T-cell (primary cell): ENCODE measurements at places on chromosomes 7 and 10. TPM values are rescaled to one million over a fixed set of nuclear protein-coding genes. Genes with fewer than 3 reads are reported as not detected.
A peak's percentile ranks its signal among the peaks of the same experiment; 100 is the strongest.

The EPO gene
- not detected for total RNA-seq

GRCh38 chr10:125084191-125084613 lies 76.2 kb downstream of the CTBP2 start:
- no peaks in the 10 kb centered on the region for H3K36me3 ChIP-seq
- no peak overlapping the region for H3K4me3 ChIP-seq
- no peak overlapping the region for H3K27ac ChIP-seq

GRCh38 chr10:5272065-5272803 lies 75.6 kb downstream of the AKR1C4 start:
- no peak overlapping the region for H3K4me3 ChIP-seq
- no peaks in the 10 kb centered on the region for H3K27me3 ChIP-seq
- H3K4me1 ChIP-seq: no peaks in the 10 kb centered on the region
- no peaks in the 10 kb centered on the region for H3K36me3 ChIP-seq
- H3K27ac ChIP-seq: no peak overlapping the region

- H3K4me1 ChIP-seq: no peaks in the 10 kb centered on the region
- no peaks in the 10 kb centered on the region for H3K27me3 ChIP-seq
- no peak overlapping the region for H3K27ac ChIP-seq
- H3K36me3 ChIP-seq: no peaks in the 10 kb centered on the region
Observed at GRCh38 chr7:112059675-112060074, 146.5 kb downstream of the DOCK4 start.

- H3K4me1 ChIP-seq: peaks cover 15% of the 10 kb centered on the region
- H3K4me3 ChIP-seq: no peak overlapping the region
- no peaks in the 10 kb centered on the region for H3K27me3 ChIP-seq
- no peak overlapping the region for H3K27ac ChIP-seq
Observed at GRCh38 chr7:135933509-135934188, 43.5 kb downstream of the MTPN start.

- no peak overlapping the region for H3K27ac ChIP-seq
- no peaks in the 10 kb centered on the region for H3K4me1 ChIP-seq
- no peak for DNase-seq
- H3K4me3 ChIP-seq: no peak overlapping the region
- H3K27me3 ChIP-seq: no peaks in the 10 kb centered on the region
- H3K36me3 ChIP-seq: no peaks in the 10 kb centered on the region
Observed at GRCh38 chr7:101108330-101108857, 18.5 kb upstream of the SERPINE1 start.

DNA sequence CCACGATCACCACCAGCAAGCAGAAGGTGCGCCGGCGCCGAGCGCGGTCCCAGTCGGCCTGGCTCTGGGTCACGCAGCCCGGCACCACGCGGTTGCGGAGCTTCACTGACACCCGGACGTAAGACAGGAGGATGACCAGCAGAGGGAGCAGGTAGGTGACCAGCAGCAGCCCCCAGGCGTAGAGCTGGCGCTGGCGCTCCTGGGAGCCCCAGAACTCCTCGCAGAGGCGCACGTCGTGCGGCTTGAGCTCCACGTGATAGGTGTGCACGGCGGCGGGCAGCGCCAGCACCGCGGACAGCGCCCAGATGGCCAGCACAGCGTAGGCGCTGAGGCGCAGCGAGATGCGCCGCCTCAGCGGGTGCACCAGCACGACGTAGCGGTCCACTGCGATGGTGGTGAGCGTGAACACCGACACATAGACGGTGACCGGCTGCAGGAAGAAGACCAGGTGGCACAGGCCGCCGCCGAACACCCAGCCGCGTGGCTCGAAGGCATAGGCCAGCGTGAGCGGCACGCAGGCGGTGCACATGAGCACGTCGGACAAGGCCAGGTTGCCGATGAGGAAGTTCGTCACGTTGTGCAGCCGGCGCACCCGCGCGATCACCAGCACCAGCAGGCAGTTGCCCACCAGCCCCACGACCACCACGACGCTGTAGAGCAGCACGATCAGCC lies 920 bp downstream of the PRLHR start:
- H3K27ac ChIP-seq: no peak overlapping the region
- H3K36me3 ChIP-seq: no peaks in the 10 kb centered on the region
- peak; percentile 13 for DNase-seq
- H3K27me3 ChIP-seq: peaks cover 10% of the 10 kb centered on the region
- H3K4me3 ChIP-seq: peak overlapping the region; percentile 35

- H3K27me3 ChIP-seq: peaks cover 10% of the 10 kb centered on the region
- H3K4me1 ChIP-seq: no peaks in the 10 kb centered on the region
- H3K27ac ChIP-seq: no peak overlapping the region
- no peak overlapping the region for H3K4me3 ChIP-seq
Observed at GRCh38 chr7:96962221-96962885, 43.0 kb upstream of the DLX6 start.

DNA sequence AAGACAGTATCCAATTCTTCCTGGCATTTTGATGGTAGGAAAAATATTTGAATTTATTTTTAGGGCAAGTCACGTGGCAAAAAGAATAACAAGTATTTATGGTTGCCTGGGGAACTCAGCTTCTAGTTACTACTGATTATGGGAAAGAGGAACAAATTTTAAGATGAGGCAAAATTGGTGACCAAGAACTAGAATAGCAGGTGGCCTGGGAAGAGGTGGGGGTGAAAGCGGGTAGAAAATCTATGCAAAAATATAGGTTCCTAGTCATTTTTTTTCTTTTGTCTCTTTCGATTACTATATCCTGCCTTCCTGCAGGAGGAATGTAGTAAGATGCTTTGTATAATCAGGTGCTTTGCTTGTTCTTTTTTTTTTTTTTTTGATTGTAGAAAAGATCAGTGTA lies 27.8 kb downstream of the ENTPD1 start:
- H3K27ac ChIP-seq: no peak overlapping the region
- no peaks in the 10 kb centered on the region for H3K36me3 ChIP-seq
- DNase-seq: no peak
- no peak overlapping the region for H3K4me3 ChIP-seq
- H3K27me3 ChIP-seq: no peaks in the 10 kb centered on the region

- peaks cover 26% of the 10 kb centered on the region for H3K27me3 ChIP-seq
- H3K27ac ChIP-seq: no peak overlapping the region
- no peak overlapping the region for H3K4me3 ChIP-seq
- H3K4me1 ChIP-seq: peaks cover 43% of the 10 kb centered on the region
Observed at GRCh38 chr10:93071674-93072224, 1.9 kb upstream of the CYP26A1 start.

- DNase-seq: no peak
- H3K27me3 ChIP-seq: peaks cover 2% of the 10 kb centered on the region
- H3K27ac ChIP-seq: no peak within 1 kb of the TSS
- no peak within 1 kb of the TSS for H3K4me3 ChIP-seq
Observed at GRCh38 chr10:112283100-112283499, at the start of gene TECTB. Gene TECTB, plus strand, starts transcription at chr10:112283400. Its CDS starts 335 bp downstream, at chr10:112283735.

GRCh38 chr7:147069771-147070170 lies 953.2 kb downstream of the CNTNAP2 start:
- H3K4me1 ChIP-seq: no peaks in the 10 kb centered on the region
- H3K27me3 ChIP-seq: no peaks in the 10 kb centered on the region
- H3K36me3 ChIP-seq: no peaks in the 10 kb centered on the region
- no peak overlapping the region for H3K27ac ChIP-seq
- no peak for DNase-seq
- H3K4me3 ChIP-seq: no peak overlapping the region

DNA sequence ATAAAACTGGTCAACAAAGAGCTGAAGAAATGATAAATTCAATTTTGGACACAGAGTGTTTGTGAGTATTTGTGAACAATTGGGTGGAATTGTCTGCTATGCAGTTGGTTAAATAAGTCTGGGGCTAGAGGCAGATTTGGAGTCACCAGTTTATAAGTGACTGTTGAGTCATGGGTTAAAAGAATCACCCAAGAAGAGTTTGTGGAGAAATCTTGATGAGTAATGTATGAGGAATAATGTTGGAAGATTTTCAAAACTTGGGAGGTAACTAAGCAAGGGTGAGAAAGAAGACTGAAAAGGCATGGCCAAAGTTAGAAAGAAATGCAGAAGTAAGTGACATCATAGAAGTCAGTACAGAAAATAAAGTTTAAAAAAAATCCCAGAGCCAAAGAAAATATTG lies 750.7 kb downstream of the MAGI2 start:
- H3K27ac ChIP-seq: no peak overlapping the region
- no peaks in the 10 kb centered on the region for H3K27me3 ChIP-seq
- H3K4me1 ChIP-seq: no peaks in the 10 kb centered on the region
- no peaks in the 10 kb centered on the region for H3K36me3 ChIP-seq
- DNase-seq: no peak

DNA sequence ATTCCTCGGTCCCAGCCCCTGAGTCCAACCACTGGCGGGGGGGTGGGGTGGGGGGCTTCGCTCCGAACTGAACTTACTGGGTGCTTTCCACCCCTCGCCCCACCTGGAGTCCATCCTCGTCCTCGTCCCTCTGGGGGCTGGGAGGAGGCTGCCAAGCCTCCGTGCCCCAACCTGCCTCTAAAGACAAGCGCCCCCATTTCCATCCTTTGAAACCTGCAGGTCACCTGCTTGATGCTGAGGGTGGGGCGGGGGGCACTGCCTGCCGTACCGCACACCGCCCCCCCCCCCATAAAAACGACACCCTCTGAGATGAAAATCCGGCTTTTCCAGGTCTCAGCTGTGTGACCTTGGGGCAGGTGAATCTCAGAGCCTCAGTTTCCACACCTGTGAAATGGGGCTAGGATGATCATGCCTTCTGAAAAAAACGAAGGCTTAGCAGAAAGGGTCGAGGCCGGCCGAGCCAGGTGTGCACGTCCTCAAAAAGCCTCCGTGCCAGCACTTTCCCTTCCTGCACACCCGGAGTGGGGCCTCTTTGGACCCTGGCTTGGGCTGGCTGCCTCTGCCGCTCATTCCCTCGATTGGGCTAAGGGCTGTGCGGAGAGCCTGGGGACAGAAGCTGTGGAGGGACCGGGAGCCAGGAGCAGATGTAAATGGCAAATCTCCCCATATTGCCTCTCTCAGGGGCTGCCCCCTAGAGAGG lies 967 bp downstream of the ELFN1 start:
- peaks cover 10% of the 10 kb centered on the region for H3K4me1 ChIP-seq
- no peak overlapping the region for H3K4me3 ChIP-seq
- no peak overlapping the region for H3K27ac ChIP-seq
- no peaks in the 10 kb centered on the region for H3K36me3 ChIP-seq
- no peak for DNase-seq
- peaks cover 90% of the 10 kb centered on the region for H3K27me3 ChIP-seq

DNA sequence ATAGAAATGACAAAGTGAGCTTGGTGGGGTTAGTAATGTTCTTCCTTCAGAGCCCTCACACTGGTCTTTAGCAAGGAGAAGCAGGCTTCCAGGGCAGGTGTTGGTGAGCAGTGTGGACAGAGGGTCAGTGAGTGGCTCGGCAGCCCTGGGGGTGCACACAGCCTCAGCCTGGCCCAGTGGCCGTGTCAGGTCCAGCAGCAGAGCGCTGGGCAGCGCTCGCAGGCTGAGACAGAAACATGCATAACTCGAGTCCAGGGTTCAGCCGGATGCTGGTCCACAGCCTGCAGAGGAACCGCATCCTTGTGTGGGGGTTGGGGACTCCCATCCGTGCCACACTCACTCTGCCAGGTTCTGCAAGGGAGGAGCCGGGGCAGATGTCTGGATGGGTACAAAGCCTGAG lies 11.0 kb upstream of the ZNF853 start:
- H3K4me3 ChIP-seq: no peak overlapping the region
- no peak overlapping the region for H3K27ac ChIP-seq
- peaks cover 9% of the 10 kb centered on the region for H3K4me1 ChIP-seq
- peaks cover 18% of the 10 kb centered on the region for H3K36me3 ChIP-seq

DNA sequence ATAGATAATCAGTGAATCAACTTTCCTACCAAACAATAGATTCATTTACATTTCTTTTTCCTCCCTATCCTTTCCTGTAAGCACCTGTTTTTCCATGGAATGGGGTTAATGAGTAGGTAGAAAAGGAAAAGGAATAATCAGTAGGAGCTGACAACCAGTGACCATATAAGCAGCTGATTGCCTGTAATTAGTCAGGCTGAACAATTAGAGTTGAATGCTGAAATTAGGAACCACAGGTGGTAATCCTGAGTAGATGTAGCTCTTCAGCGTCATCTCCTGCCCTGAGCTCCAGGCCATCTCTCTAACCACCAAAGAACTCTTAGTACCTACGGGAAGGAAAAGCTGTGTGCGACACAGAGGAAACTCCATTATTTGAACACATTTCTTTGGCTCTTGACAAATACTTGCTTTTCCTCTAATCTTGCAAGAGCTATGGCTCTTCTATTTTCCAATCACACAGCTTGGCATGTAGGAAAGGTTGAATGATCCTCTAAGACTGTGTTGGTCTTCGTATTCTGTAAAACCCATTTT lies 63.8 kb downstream of the KLHDC10 start:
- H3K36me3 ChIP-seq: peaks cover 39% of the 10 kb centered on the region
- H3K27me3 ChIP-seq: no peaks in the 10 kb centered on the region
- H3K4me3 ChIP-seq: no peak overlapping the region
- no peaks in the 10 kb centered on the region for H3K4me1 ChIP-seq
- DNase-seq: no peak
- H3K27ac ChIP-seq: no peak overlapping the region

DNA sequence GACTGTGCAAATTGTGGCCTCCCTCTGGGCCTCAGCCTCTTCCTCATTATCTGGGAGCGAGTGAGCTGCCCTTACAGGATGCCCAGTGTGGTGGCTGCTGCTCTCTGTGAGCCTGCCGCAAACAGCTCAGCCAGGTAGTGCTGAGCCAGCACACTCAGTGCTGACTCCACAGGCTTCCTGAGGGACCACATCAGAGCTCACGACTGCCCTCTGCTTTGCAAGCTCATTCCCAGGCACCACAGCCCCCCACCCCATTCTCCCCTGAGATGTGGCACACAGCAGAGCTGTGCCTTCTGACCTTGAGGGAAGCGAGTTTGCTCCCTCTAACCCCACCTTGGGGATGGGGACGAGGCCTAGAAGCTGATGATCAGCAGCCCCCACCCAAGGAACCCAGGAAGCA lies 230.5 kb upstream of the PPP2R2D start:
- no peak overlapping the region for H3K27ac ChIP-seq
- no peak for DNase-seq
- no peak overlapping the region for H3K4me3 ChIP-seq
- H3K4me1 ChIP-seq: no peaks in the 10 kb centered on the region
- no peaks in the 10 kb centered on the region for H3K36me3 ChIP-seq

- peaks cover 13% of the 10 kb centered on the region for H3K27me3 ChIP-seq
- DNase-seq: no peak
- H3K36me3 ChIP-seq: no peaks in the 10 kb centered on the region
- no peaks in the 10 kb centered on the region for H3K4me1 ChIP-seq
- H3K4me3 ChIP-seq: no peak overlapping the region
Observed at GRCh38 chr10:76969366-76969948, 668.2 kb downstream of the KCNMA1 start.

DNA sequence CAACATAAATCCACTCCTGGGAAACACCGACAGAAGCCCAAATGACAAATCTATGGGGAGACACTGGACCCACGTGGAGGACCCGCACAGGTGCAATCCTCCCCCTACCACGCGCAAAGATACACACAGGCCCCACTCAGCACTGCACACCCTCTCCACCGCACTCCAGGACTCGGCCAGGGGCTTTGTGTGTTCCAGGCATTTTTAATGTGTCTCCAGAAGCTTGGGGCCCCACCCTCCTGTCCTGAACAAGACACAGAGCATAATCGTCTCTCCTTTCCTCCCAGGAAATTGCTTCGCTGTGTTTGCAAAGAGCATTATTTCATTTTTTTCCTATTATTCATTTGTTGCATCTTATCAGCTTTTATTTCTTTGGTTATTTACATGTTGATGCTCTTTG lies 82.8 kb downstream of the GLI3 start:
- no peaks in the 10 kb centered on the region for H3K27me3 ChIP-seq
- H3K4me3 ChIP-seq: no peak overlapping the region
- no peaks in the 10 kb centered on the region for H3K4me1 ChIP-seq
